Amniotic stem cell (primary cell): ENCODE measurements at places on chromosomes 6 and 20.

DNA sequence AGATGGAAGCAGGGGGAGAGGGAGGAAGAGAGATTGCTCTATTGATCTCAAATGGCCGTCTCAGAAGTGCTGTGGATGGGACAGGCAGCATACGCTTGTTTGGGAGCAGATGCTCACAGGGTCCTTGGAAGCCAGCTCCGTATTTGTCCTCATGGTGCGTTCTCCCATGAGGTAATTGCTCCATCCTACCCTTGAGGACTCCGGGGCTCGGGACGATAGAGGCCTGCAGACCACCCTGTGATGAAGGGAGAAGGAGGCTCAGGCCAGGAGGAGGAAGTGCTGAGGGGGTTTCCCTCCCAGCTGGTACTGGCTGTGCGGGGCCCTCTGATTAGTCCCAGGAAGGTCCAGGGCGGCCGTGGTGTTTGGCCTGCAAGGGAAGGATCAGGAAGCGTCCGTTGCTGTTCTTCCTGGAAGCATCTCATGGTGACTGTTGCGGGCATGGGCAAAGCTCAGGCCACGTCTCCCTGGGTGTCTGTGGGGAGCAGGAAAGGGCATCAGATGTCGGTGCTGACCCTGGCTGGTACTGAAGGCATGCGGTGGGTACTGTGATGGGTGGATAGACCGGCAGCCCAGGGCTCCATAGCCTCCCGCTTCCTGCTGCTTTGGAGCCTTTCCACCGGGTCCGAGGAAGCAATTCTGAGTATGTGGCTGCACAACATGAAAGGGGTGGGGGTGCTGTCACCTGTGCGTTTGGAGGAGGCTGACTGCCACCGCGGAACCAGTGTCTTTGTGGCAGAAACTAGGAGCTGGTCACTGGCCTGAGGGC is 158.3 kb downstream of the SYCP2 start:
- no peak for DNase-seq

DNA sequence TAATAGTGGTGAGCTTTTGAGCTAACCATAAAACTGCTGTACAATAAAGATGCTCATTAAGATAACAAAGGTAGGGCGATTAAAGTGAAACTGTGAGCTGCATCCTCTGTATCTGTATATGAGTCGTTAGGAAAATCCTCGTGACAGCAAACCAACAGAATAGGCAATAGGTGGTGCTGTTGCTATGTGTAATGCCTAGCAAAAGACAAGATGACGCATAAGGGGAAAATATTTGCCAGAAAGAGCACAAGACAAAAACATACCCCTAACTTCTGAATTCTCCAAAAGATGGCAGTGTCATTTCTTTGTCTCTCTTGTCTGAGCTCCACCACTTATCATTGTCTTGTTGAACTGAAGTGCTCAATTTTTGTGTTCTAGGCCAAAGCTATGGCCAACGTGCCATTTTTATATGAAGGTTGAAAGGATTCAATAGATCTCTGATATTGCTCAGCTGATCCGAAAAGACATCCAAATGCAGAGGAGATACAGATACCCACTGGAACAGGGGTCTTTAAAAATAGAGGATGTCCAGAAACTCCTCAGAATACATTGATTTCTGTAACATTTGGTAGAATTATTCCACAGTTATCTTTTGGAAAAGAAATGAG is 56.3 kb upstream of the ANKEF1 start:
- peak; percentile 83 for DNase-seq

DNA sequence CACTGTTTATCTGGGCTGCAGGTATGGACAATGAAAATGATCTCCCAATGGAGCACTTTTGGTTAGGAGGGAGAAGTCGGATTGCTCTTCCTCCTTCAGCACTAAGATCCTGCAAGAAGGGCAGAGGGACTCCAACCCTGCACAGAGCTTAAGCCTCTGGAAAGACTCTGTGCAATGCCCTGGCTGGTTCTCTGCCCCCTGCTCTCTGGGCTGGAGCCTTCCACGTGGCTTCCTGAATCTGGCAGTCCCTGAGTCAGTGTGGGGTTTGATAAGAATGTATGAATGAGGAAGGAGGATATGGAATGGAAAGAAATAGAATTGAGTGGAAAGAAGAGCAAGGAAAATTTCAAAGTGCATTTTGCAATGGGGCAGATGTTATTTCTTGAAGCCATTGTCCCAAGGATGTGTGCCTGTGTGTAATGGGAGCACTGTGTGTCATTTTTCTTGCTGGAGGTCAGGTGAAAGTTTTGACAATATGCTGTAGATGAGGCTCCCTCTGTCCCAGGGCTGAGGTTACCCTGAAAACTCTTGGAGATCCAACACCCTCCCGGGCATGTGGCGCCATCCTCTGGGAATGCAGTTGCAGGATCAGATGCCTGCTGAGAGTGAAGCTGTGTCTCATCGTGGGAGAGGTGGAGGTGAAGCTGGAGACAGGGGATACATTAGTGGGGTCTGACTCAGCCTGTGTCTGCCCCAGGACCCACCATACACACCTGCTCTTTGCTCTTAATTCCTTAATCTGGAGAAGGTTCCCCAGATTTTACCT is 16.3 kb upstream of the CST9L start:
- DNase-seq, result no peak

GRCh38 chr6:21501021-21501354 is 92.6 kb upstream of the SOX4 start:
- no peak for DNase-seq

- DNase-seq, result no peak
These were observed 187.4 kb upstream of the JARID2 start for GRCh38 chr6:15058200-15059061.

- no peak for DNase-seq
These were observed 172.7 kb downstream of the SCP2D1 start for GRCh38 chr20:18986146-18986830.

GRCh38 chr20:43386878-43387277 is 70.8 kb upstream of the SRSF6 start:
- no peak for DNase-seq

DNA sequence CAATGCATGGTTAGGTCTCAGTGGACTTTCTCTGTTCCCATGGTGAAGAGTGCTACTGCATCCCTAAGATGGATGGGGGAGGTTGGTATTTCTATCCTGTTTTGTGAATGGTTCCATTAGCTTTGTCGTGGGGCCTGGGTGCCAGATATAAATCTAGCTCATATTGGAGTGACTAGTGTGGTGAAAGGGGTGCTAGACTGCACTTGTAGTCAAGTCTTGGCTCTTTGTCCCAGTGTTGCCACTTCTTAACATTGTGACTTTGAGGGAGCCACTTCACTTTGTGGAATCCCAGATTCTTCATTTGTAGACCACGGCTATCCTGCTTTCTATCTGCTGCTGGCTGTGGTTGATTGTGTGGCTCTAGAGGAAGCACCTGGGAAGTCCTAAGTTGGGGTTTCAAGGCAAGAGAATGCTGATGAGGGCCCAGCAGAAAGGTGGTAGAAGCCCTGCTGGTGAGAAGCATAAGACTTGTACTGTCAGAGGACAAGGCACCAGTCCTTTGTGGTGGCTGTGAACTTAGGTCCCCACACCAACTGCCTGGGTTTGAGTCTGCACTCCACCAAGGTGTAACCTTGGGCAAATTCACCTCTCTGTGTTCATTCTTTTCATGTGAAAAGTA is 44.1 kb downstream of the VAPB start:
- no peak for DNase-seq

DNA sequence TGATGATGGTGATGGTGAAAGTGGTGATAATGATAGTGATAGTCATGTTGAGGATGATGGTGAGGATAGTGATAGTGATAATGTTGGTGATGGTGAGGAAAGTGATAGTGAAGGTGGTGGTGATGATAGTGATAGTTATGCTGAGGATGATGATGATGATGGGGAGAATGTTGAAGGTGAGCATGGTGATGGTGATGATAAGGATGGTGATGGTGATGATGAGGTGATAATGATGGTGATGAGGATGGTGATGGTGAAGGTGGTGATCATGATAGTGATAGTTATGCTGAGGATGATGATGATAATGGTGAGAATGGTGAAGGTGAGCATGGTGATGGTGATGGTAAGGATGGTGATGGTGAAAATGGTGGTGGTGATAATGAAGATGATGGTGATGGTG is 64.9 kb upstream of the ZNF337 start:
- DNase-seq, result no peak

- no peak for DNase-seq
These were observed 43.7 kb downstream of the ARHGAP40 start for GRCh38 chr20:38645351-38645750.

GRCh38 chr6:112320561-112321318 is 26.4 kb upstream of the RFPL4B start:
- no peak for DNase-seq

GRCh38 chr20:15544742-15545141 is 1028.5 kb downstream of the KIF16B start:
- no peak for DNase-seq

DNA sequence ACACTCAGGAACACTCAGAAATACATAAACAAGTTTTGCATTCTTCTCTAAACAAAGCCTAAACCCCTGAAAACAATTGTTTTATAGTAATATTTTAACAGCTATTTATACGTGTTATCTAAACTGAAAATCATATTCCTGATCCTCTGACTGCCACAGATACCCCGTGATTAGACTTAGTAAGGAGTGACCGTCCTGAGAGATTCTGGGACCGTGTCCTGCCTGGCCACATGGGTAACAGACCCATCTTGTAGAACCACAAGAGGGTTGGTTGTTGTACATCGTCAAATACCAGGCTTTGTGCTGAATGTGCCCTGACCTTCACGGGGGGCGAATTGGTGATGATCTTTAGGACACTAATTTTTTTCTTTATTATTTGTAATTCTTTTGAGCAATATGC is 214.4 kb downstream of the TMEM242 start:
- no peak for DNase-seq
